ENCODE measurements at places on chromosomes 2 and 18.

DNA sequence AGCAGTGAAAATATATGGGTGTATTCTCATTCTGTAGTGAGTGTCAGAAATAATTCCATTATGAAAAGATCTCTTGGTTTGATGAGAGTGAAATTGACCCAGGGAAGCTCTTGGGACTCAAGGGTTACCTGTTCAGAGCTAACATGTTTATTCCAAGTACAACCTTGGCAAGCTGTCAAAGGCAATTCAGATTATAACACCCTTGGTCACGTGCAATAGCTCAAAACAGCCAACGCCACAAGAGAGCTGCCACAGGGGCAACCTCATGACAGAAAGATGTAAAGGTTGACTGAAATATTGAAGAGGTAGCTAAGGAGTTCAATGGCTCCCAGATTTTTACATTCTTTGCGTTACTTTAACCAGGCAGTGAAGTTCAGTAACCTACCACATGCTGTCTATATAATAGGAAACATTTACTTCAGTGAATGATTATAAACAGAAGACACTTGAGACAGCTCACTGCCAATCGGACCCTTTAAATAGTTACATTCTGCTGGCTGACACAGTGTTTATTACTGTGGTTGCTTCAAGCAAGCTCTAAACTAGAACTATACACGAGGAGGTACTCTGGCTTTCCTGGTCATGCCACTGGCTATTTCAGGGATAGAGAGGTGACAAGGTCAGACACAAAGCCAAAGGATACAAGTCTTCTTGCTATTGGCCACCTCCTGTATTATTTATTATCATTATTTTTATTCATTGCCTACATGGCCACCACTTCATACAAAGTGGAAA, 187.3 kb downstream of the PID1 start:
- DNase-seq, result no peak

- DNase-seq, result no peak
Measured at GRCh38 chr18:78630356-78630755, 349.3 kb upstream of the SALL3 start.

GRCh38 chr2:112110966-112111365, 27.2 kb upstream of the FBLN7 start:
- no peak for DNase-seq

DNA sequence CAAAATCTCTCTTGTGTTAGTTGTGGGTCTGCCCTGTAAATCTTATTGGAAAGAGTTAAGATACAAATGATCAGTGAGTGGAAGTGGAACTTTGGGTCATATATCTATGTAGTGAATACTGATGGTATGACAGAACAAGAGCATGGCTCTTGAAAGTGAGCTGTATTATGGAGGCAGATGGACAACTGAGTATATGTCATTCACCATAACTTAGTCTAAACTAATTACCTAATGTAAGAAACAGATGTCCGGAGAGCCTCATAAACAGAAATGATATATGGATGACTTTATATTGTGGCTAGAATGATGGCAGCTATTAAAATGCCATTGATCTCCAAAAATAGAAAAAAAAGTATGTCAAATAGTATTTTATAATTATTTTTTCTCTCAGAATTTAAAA, 72.4 kb downstream of the FASTKD2 start:
- DNase-seq, result no peak

DNA sequence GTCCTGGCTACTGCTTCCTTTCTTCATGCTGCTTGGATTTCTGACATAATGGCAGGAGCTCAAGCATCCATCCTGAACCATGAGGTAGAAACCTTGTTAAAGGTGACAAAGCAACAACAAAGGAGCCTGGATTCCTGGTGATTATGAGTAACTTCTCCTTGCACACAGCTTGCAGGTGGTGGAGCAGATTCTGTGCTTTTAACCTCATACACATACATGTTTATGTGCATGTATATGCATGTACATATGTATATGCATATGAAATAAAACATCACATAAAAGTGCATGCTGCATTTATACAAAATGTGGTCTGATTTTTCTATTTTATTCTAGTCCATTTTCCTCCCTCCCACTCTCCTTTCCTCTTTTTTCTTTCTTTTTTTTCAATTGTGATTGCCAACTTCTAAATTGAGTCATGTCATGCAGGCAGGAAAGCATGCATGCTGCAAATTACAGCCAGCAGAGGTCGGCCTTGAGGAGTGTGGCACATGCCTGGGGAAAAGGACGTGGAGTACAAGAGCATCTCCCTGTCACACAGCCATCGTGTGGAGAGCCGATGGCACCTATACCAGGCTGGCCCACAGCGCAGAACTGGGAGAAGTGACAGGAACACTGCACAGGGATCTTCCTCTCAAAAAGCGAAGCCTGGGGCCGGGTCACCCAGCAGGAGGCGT, 17.9 kb downstream of the LCT start:
- DNase-seq, result peak; percentile 95

DNA sequence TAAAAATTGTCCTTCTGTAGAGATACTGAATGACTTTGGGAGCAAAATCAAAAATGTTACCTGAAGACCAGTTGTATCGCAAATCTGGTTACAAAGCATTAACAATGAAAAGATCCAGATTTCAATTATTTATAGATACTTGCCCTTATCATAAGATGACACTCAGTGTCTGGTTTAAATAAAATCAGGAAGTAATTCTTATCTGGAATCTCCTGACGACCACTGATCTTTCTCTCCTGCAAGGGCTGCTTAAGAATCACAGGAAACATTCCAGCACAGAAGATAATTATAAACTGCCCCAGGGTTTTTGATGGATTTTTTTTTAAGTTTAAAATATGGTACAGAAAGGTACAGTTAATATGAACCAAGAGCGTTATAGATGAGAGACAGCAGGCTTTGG, 205.7 kb downstream of the ALK start:
- no peak for DNase-seq

- no peak for DNase-seq
Measured at GRCh38 chr18:44729631-44730101, 49.0 kb downstream of the SETBP1 start.

GRCh38 chr18:61876899-61877298, 15.9 kb downstream of the RNF152 start:
- no peak for DNase-seq

DNA sequence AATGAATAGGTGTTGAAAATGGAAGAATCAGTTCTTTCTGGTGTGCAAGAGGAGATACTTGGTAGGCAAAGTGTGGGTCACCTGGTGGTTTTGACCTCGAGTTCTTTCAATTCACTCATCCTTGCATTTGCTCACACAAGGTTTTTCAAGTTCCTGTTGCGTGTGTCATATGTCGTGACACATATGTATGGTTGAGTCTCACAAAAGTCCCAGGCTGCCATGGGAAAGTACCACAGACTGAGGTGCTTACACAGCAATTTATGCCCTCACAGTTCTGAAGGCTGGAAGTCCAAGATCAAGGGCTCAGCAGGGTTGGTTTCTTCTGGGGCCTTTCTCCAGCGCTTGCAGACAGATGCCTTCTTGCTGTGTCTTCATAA, 64.4 kb downstream of the NCK2 start:
- no peak for DNase-seq

GRCh38 chr18:68713131-68713530, 1.8 kb downstream of the TMX3 start:
- no peak for DNase-seq

- peak; percentile 9 for DNase-seq
Measured at GRCh38 chr18:57544936-57545660, 41.4 kb downstream of the FECH start.

Data from Kasumi-1 (cell line).